ENCODE measurements at places on chromosomes 1 and 21.

- DNase-seq: no peak
Observed at GRCh38 chr1:175000697-175001187, 995 bp downstream of the CACYBP start.

GRCh38 chr1:174189428-174190062 lies 30.2 kb downstream of the RABGAP1L start:
- no peak for DNase-seq

DNA sequence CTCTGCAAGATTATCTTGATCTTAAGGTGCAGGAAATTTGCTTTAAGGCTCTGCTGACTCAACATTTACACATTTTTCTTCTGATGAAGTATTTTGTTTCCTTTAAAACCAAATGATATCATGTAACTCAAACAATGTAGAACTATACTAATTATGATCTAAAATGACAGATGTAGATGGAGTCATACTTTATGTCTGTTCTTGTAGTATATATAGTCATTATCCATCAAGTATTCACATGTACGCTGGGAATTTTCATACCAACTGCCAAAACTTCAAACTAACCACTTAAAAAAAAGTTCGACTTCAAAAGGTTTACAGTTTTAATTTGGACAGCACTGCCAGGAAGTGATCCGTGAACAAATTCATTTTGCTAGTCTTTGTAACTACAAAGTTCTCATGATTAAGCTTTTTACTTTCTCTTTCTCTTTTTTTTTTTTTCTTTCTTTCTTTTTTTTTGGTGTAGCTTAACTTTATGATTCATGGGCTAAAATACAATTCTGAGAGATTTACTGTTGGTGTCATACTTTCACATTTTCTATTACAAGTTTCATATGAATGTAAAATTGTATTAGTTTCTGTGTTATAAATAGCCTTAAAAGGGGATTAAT lies 509.0 kb upstream of the CXADR start:
- DNase-seq: no peak

DNA sequence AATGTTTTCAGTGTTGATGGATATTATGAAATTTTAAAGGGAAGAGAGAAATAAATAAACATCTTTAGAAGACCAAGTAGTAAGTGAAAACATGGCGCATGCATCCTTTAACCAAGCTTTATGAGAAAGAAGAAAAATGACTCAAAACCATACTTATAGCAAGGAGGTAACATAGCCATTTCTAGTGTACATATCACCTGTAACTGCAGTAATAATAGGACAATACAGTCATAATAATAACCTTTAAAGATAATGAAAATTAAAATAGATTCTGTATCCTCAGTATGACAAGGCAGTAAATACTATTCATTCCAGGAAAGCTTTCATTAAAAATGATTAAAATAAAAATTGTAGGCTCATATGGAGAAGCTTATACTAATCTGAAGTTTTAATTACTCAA lies 141.2 kb downstream of the COL24A1 start:
- DNase-seq: no peak

- no peak for DNase-seq
Observed at GRCh38 chr1:69662321-69662720, 94.6 kb downstream of the LRRC7 start.

GRCh38 chr1:246681900-246682895 lies 42.0 kb upstream of the SCCPDH start:
- no peak for DNase-seq

GRCh38 chr1:151843398-151843797 lies 3.8 kb upstream of the C2CD4D start:
- no peak for DNase-seq

DNA sequence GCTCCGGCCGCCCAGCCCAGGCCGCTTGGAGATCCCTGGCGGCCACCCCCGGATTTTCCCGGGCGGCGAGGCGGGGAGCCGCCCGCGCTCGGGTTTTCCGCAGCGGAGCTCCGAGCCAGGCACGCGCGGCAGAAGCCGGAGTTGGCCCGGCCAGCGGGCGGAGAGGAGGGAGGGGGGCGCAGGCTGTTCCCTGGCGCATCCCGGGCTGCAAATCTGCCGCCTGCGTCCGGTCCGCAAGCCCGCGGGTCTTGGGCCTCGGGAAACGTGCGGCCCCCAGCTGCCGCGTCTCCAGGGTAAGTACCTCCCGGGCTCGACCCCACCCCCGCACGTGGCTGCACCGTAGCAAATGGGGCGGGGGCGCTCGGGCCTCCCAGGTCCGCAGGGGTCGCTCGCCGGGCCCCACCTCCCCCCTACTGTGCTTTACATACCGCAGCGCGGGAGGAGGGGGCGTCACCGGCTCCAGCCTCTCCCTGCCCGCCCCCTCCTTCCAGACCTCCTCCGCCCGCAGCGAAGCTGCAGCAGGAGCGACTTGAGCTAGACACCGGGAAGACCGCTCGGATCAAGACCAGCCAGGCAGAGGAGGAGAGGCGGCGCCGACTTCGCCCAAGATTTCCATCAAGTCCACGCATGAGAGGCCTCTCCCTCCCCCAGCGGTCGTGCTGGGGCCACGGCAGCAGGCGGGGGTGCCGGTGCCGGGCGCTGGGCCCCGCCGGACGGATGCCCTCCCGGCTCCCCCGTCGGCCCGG lies 1.6 kb downstream of the TMEM200B start:
- DNase-seq: peak; percentile 32

GRCh38 chr1:27531959-27532685 lies 42.2 kb upstream of the WASF2 start:
- DNase-seq: no peak

DNA sequence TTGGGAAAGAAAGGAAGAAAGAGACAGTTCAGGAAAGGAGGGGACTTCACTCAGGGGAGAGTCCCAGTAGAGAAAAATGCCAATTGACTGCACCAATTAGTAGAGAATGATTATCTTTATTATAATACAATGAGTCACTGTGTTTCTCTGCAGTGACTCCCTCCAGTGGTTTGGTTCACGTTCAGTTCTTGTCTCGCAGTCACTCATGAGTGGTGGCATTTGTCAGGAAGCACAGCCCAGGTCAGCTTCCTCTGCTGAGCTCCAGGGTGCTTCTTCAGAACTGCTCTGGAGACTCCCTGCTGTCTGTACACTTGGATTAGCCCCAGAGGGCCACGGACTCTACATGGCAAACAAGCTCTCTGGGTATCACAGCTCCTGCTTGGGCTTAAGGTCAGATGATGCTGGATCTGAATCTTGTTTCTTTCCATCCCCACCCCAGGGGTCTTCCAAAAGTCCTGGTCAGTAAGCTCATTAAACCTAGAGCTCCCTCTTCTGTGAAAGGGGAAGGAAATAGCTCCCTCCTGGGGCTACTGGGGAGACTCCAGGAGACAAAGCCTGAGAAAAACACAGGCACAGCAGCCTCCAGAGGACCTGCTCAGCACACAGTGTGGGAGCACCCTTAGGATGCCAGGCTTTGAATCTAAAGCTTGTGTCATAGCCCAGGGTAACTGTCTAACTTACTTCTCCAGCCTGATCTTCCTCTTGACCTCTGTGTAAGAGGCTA lies 619.0 kb downstream of the AJAP1 start:
- no peak for DNase-seq

- DNase-seq: no peak
Observed at GRCh38 chr21:34946916-34947534, 102.1 kb downstream of the RUNX1 start.

DNA sequence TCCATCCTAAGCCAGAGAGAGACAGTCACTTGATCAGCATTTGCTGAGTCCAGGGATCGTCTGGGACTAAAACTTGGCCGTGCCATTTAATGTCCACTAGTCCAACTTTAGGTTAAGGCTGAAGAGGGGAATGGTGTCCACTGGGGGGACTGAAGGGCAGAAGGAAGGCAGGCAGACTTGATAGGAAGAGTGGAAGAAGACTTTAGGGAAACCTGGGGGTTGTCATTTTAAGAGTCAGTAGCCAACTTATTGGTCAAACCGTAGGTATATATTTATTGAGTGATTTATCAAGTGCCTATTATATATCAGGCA lies 1.3 kb upstream of the LMOD1 start:
- DNase-seq: no peak

DNA sequence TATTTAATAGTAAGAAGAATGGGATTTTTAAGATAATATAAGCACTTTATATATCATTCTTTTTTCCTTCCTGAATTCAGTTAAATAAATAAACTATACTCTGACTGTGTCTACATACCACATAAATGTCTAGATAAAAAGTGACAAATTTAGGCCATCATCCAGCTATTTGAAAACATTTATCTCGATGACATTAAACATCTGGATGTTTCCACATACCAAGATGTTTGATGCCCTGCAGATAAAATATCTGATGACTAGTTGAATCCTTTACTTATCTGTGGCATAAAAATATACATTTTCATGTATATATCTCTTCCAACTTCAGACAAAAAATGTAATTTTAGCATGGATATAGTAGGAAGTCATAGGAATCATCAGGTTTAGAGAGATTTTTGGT lies 348.3 kb downstream of the DPYD start:
- DNase-seq: no peak

- no peak for DNase-seq
Observed at GRCh38 chr1:165387505-165387904, 31.0 kb upstream of the LMX1A start.

GRCh38 chr1:180563026-180563827 lies 4.5 kb downstream of the OVAAL start:
- DNase-seq: no peak

DNA sequence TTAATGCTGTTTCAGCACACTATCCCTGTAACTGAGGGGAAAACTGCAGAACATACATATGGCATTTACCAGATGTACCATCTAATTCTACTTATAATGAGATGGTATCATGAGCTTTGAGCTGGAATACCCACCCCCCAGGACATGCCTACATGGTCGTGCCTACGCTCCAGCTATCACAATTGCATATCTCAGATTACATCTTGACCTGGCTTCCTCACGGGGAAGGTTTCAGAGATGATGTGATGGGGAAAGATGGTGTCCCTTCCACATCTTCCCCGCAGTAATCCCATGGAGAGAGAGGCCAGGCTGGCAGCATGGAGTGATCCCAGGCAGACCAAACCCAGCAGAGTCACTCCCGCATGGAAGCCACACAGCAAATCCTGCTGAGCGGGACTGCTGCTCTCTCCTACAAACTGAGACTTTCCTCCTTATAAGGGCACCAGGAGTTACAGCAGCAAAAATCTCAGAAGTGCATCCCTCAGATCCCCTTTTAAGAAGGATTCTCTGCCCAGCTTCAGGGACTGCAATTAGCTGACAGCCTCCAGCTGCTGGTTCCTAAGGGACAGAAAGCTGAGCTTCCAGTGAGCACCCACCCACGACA lies 67.1 kb downstream of the KCNH1 start:
- DNase-seq: no peak

DNA sequence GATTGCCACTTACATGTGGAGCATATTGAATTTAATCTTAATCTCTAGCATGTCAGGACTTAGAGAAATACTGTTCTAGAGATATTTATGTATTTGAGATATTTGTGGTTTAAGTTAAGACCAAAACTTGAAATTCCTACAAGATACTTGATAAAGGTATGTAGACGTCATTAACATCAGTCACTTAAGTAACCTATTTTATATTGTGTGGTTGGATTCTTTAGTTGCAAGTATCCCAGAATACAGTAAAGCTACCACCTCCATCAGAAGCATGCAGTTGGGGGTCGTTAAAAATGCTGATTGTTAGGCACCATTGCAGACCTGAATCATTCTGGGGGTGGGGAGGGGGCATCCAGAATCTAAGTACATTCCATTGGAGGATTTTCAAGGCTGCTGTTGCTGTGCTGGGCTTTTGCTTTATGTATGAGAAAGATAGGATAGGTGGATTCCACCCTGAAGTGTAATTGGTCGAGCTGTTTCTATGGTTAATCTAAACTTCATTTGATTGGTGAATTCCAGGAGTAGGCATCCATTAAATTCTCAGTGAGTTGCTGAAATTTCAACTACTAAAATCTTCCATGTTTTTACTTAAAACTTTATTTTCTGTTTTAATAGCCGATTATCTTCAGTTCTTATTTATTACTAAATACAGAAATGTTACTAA lies 4.0 kb downstream of the H3-3A start:
- DNase-seq: no peak

DNA sequence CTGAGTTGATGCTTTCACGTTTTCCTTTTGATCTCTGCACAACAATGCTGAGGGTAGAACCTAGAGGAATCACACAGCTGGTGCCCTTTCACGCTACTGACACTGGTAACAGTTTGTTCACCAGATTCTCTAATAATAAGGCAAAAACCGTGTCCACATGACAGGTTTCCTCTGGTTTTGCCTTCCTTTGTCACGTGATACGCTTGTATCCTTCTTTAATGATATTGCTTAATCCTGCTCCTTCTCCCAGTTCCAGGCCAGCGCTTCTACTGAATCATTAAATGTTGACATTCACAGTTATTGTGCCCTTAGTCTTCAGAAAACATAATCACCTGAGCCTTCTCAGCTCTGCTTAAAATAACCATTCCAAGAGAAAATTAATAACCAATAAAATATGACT lies 978.2 kb upstream of the NCAM2 start:
- DNase-seq: no peak

DNA sequence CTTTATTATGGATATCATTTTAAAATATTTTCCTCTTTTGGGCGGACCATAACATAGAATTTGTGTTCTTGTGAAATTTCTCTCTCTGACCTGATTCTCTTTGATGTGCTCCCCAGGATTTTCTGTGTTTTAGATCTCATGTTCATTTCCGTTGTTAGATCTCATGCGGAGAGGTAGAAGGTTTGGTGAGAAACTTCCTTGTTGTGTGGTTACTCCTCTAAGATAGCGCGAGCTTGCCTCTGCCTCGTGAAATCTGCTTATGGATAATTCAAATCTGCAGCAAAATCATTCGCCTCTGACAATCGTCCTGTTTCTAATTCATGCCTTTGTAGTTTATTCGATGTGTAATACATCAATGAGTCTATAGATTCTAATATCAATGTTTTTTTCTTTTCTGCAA lies 580.4 kb downstream of the USP25 start:
- no peak for DNase-seq

GRCh38 chr1:199508653-199509052 lies 518.9 kb upstream of the NR5A2 start:
- no peak for DNase-seq

DNA sequence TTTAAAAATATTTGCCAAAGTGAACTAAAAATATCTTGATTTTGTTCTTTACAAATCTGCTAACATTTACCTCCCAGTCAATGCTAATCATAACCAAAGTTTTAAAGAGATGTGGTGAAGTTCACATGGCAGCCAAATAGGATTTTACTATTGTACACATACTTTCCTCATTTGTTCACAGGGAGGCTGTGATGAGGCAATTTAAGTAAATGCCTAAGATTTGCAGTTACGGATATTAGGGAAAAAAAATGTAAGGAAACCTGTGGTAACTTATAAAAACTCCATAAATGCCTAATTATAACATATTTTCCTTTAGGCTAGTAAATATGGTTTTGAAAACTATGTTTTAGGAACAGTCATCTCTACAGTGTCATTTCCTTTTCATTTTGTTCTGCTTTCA lies 32.4 kb downstream of the RGS5 start:
- DNase-seq: no peak

- peak; percentile 19 for DNase-seq
Observed at GRCh38 chr1:28190996-28191645, 14.6 kb upstream of the PTAFR start.
